ENCODE measurements at places on chromosomes 2 and 18.

DNA sequence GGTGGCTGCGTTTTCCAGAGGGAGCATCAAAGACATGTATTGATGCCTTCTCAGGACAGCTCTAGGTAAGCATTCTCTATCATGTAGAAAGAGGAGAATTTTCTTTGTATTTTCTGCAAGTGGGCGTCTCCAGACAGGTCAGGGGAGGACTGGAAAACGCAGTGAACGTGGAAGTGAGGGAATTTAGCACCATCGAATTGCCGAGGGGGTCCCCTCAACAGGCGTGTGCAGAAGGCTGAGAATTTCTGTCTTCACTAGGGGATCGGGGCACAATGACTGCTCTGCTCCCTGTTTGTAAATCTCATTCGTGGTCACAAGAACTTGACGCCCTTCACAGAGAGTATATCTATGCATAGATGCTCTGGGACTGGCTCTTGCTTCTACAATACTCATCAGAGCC lies 5.0 kb upstream of the NTSR2 start:
- no peak for DNase-seq

- no peak for DNase-seq
Observed at GRCh38 chr18:49185623-49186022, 234.9 kb upstream of the SMAD7 start.

DNA sequence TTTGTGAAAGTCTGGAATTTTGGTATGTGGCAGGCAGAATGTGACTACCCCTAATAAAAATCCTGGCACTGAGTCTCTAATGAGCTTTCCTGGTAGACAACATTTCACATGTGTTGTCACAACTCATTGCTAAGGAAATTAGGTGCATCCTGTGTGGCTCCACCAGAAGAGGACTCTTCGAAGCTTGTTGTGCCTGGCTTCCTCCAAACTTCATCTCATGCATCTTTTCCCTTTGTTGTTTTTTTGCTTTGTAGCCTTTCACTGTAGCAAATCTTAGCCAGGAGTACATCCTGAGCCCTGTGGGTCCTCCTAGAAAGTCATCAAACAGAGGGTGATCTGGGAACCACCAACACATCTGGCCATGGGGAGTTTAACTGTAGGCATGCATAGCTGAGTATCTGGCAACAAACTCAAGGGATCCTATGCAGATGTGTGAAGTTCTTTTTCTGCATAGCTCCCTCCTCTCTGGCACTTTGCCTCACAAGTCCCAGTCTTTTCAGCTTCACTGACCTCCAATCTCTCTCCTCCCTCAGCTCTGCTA lies 42.1 kb upstream of the SERTAD2 start:
- DNase-seq: no peak

DNA sequence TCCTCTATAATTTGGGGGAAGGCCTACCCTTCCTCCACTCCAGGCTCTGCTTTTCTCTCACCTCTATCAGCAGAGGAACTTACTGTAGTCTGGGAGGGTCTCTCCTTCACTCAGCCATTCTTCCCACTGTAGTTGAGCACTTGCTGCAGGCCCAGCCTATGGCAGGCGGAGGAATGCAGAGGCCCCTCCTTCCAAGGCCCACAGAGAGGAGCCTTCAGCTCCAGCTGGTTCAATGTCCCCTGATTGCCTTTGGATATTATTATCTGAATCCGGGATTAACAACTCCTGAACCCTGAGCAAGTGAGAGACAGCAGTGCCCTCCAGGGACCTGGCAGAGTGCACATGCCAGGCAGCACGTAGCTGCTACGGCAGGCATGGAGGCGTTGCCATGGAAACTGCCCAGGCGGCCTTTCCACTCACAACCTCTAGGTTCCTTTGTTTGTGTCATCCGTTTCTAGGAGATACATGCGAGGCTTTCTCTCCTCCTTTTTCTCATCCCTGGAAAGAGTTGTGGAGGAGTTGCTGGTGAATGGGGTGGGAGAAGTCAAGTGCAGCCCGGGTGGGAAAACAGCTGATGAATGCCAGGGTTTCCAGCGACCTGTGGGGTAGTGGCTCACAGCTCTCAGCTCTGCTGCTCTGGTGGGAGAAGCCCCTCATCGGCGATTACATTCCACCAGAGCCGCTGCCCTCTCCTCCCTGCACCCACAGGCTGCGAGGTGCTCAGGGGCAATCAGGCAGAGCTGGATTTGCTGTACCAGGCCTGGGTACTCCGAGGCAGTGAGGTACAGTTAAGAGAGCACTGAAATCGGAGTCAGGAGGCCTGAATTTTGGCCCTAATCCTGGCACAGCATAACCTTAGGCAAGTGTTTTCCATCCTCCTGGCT lies 55.3 kb upstream of the HK2 start:
- DNase-seq: no peak

- DNase-seq: no peak
Observed at GRCh38 chr2:136233298-136233697, 115.3 kb upstream of the CXCR4 start.

GRCh38 chr18:48300463-48300961 lies 108.7 kb downstream of the ZBTB7C start:
- no peak for DNase-seq

DNA sequence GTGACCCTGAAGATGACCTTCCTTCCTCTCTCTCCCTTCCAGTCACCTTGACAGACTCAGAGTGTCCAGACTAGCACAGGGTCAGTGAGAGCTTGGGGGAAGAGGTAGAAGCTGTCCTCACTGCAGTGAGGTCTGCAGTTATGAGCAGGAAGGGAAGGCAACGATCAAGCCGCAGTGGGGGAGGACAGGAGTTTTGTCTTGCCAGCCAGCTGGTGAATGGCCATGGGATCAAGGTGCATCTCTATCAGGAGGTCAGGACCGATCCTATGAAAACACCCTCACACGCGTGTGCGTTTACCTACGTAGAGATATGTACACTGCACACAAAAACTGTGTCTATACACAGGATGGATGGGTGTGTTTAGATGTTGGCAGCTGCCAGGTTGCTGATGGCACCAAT lies 83.2 kb downstream of the THNSL2 start:
- DNase-seq: no peak

GRCh38 chr18:12308386-12309100 lies 502 bp downstream of the TUBB6 start:
- DNase-seq: no peak

DNA sequence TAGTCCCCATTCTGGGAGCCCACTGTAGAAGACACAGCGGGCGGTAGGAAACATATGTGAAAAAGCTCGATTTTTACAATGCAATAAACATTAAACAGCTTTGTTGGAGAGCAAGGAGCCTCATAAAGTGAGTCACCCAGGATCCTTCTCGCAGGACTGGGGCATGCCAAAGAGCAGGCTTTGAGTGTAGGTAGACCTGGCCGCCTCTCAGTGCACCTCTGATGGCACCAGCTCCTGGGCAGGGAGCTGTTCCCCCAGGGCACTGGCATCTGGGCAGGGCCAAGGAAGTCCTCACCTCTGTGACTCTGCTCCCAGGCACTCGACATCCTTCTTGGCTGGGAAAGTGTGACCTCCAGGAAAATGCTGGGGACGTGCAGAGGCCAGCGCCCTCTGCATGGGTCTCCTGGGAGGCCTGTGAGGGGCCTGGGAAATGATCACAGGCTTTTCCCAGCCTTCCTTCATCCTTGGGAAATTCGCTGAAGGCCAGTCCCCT lies 94.2 kb downstream of the POLR1A start:
- no peak for DNase-seq

DNA sequence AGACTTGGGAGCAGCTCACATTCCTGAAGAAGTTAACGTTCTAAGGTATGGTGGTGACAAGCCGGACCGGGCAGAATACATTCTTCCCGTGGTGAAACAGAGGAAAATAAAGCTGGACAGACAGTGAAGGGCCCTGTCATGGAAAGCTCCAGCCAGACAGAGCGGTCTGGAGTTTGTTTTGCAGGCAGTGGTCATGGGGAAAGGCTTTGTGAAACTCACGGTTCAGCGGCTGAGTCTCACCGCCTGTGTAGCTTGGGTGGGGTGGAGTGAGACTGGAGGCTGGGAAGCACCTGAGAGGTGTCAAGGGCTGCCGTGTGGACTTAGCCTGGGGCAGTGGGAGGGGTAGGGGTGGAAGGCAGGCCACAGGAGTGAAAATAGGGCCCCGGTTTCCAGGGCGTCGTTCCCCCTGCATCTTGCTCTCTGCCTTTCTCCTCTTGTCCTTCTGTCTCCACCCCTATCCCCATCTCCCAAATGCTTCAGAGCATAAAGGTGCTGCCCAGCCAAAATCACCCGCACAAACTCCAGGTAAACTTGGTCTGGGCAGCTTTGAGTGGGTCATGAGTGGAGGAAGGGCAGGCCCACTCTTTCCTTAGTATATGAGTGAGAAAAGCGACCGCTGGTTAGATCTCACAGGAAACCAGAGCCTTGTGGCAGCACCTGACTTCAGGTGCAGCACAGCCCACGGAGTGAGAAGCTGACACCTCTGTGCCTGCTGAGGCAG lies 11.4 kb upstream of the SLC20A1 start:
- DNase-seq: no peak

DNA sequence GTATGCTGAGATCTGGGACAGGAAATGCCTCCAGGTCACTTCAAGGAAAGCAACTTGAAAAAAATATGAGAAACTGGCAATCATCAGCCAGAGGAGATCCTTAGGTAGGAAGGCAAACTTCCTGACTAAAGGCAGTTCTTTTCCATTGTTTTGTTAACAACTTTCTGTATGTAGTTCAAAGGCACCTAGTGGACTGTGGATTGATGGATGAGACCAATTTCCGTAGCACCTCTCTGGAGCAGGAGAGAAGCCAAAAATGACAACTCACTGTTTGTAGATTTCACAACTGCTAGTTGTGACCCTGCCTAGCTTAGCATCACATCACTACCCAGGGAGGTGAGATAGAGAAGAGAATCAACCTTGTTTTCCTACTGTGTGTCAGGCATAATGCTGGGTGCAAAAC lies 21.8 kb upstream of the NOSTRIN start:
- DNase-seq: no peak

DNA sequence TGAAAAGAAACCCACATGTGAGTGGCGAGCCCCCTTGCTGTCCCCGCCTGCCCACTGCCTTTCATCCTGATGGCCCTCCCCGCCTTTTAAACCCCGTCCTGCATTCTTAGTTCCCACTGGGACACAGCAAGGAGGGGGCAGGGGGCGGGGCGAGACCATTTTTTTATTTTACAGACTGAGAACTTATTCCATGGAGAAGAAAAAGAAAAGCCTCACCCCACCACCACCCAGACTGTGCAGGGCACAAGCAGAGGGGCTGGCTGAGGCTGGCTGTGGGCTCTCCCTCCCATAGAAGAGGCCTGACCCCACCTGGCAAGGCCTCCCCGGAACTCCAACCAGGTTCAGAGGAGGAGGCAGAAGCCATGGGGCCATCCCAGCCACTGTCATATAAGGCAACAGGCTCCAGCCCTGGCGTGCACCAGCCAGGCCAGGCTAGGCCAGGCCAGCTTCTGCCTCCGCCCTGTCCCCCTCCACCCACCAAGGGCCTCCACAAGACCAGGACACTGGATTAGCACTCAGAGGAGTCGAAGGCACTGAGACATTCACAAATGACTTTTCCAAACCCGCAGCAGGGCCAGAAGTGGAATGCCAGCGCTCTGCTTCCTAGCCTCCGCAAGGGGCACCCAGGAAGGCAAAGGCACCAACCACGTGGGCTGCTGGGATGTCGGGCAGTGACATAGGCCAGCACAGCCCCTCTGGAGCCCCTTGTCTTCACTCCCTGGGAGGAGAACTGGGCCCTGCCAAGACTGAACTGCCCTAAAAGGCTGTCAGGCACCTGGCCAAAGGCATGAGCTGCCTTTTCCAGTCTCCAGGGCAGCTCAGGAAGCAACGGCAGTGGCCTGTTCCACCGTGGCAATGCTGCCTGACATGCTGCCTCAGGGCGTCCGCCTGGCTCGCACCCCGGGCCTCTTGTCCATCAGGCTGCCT lies 37.5 kb upstream of the SEMA4C start:
- DNase-seq: no peak

DNA sequence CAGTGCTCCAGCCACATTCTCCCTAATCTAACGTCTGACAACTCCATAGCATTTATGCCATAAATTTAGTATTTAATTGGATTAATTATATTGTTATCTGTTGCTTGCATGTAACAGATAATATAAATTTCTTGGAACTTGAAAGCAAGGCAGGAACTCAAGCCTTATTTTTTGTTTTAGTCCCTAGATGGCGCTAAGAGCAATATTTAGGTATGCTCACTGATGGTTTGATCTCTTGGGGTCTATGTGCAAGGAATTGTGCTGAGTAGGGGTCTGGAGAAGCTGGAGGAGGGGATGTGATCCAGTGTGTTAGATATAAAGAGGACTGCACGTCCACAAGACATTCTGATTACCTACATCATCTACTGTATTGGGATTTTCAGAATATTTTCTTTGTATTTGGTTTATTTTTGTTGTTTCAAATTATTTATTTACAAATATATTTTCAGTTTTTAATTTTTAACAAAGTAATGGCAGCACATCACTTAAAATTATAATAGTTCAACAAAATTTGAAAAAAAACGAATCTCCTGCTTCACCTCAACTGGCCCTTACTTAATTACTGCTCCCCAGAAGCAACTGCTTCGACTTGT lies 32.8 kb downstream of the KATNAL2 start:
- DNase-seq: no peak

DNA sequence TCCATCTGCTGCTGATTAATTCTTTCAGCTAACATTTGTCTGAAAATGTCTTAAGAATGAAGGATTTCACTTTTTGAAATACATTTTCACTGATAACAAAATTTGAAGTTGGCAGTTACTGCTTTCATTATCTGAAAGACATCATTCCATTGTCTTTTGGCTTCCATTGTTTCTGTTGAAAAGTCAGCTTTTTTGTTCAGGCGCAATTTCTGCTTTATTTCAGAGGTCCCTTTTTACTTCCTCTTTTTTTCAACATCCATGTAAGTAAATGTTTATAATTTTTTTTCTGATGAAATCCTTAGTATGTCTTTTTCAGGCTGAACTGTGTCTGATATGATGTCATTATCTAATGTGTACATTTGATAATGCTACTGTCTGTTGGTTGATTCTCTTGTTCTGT lies 184.2 kb downstream of the RND3 start:
- DNase-seq: no peak

GRCh38 chr18:63844254-63844653 lies 43.3 kb upstream of the SERPINB2 start:
- DNase-seq: no peak

- no peak for DNase-seq
Observed at GRCh38 chr2:67854103-67854743, 208.6 kb downstream of the C1D start.

GRCh38 chr2:163600801-163601200 lies 135.0 kb downstream of the FIGN start:
- no peak for DNase-seq

DNA sequence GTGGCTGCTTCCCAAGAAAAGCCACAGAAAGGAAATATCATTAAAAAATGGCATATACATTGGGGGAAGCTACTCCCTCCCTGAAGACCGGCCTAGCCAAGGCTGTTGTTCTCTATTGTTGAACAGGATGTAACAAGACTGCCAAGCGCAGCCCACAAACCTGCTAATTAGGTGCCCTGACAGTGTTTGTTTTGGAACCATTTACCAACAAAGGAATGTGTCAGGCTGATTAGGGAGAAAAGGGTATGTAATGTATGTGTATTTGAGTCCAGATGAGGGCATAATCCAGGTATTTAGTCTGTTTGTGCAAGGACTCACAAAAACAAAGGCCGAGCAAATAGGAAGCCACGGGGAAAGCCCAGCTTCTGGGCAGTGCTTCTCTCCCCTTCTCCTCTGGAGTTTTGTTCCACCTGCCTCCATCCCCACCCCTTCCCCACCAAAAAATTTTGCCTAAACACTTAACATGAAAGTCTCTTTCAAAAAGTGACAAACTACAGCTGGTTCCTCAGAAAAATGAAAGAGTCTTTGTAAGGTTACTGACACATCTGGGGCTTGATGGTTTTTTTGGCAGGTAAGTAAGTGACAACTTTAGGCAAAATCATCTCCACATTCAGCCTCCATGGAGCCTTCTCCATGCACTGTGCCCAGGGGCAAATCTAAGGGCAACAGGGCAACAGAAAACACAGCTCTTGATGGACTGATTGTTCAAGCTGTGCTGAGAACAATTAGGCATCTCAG lies 78.3 kb upstream of the FZD5 start:
- DNase-seq: no peak

Data from stimulated activated CD4-positive, alpha-beta T cell treated with anti-CD3 and anti-CD28 coated beads, TNF-alpha, amount 100 ng/mL, for 1 hour (primary cell).